ENCODE measurements at places on chromosomes 1 and 21. TPM values are rescaled to one million over a fixed set of nuclear protein-coding genes. Genes with fewer than 3 reads are reported as not detected.

RBM15 gene
- total RNA-seq, result 24.5 TPM

ZBTB8A gene
- 6.2 TPM for total RNA-seq

ANGPTL7 gene
- not detected for total RNA-seq

KIAA0040 gene
- 0.81 TPM for total RNA-seq

GJA5 gene
- total RNA-seq, result 1.5 TPM

C1orf94 gene
- total RNA-seq, result 0.06 TPM

CCT3 gene
- total RNA-seq, result 402 TPM

POMGNT1 gene
- total RNA-seq, result 50.7 TPM

DISP1 gene
- 5.5 TPM for total RNA-seq

SYT2 gene
- under 0.01 TPM for total RNA-seq

ADAM30 gene
- not detected for total RNA-seq

SH3D21 gene
- total RNA-seq, result 1.3 TPM

AMY1B gene
- not detected for total RNA-seq

DIO1 gene
- total RNA-seq, result not detected

ASH1L gene
- 35.9 TPM for total RNA-seq

PAX7 gene
- 0.13 TPM for total RNA-seq

BEND5 gene
- total RNA-seq, result not detected

CD1B gene
- total RNA-seq, result not detected

BNIPL gene
- 0.40 TPM for total RNA-seq

OR10K2 gene
- total RNA-seq, result not detected

FGR gene
- not detected for total RNA-seq

Measured in aortic smooth muscle cell (primary cell).